ENCODE measurements at places on chromosomes 7 and 10. TPM values are rescaled to one million over a fixed set of nuclear protein-coding genes. Genes with fewer than 3 reads are reported as not detected.

The VPS37D gene
- polyA plus RNA-seq, result 5.7 TPM

The TAS2R3 gene
- polyA plus RNA-seq, result not detected

The NYAP1 gene
- polyA plus RNA-seq, result 6.0 TPM

The BAMBI gene
- polyA plus RNA-seq, result 2.8 TPM

The HACD1 gene
- polyA plus RNA-seq, result 23.9 TPM

The ASZ1 gene
- not detected for polyA plus RNA-seq

The MGAM2 gene
- 0.02 TPM for polyA plus RNA-seq

The TAS2R41 gene
- polyA plus RNA-seq, result not detected

DNA sequence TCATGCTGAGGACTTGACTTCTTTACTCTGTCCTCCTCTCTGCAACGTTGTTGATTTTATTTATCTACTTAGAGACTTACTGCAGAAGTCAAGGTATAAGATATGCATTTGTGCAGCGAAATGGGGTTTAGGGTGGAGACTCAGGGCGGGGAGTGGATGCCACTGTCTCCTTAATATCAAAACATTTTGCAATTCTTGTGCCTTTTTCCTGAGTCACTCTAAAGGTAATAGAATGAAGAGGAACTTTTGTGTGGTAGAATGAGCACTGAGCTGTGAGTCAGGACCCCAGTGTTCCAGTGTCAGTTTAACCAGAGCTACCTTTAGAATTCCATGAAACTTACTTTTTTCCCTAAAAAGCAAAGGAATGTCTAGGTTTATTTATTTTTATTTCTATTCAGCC is 78.2 kb downstream of the VTI1A start:
- no peak overlapping the region for H3K27ac ChIP-seq
- H3K27me3 ChIP-seq, result no peaks in the 10 kb centered on the region
- no peak overlapping the region for H3K4me3 ChIP-seq
- no peaks in the 10 kb centered on the region for H3K36me3 ChIP-seq

GRCh38 chr10:97713339-97713825 is at the start of gene MARVELD1:
Gene MARVELD1 (plus strand): TSS chr10:97713730. CDS start chr10:97713877, 147 bp downstream.
- H3K27me3 ChIP-seq, result no peaks in the 10 kb centered on the region
- peaks cover 19% of the 10 kb centered on the region for H3K4me1 ChIP-seq
- peak within 1 kb of the TSS; percentile 84 for H3K27ac ChIP-seq
- peaks cover 16% of the 10 kb centered on the region for H3K36me3 ChIP-seq

GRCh38 chr10:119197921-119198320 is 9.4 kb upstream of the GRK5 start:
- no peak for DNase-seq
- H3K4me1 ChIP-seq, result no peaks in the 10 kb centered on the region

- no peak for DNase-seq
- peaks cover 4% of the 10 kb centered on the region for H3K4me1 ChIP-seq
- H3K36me3 ChIP-seq, result peaks cover 21% of the 10 kb centered on the region
- H3K27me3 ChIP-seq, result no peaks in the 10 kb centered on the region
- H3K27ac ChIP-seq, result peak overlapping the region; percentile 25
- H3K4me3 ChIP-seq, result no peak overlapping the region
Measured at GRCh38 chr10:48439031-48439430, 132.6 kb downstream of the MAPK8 start.

GRCh38 chr10:36515319-36515718 is 610.1 kb upstream of the ANKRD30A start:
- H3K27me3 ChIP-seq, result no peaks in the 10 kb centered on the region
- H3K4me3 ChIP-seq, result no peak overlapping the region
- peak; percentile 47 for DNase-seq
- no peaks in the 10 kb centered on the region for H3K36me3 ChIP-seq
- H3K4me1 ChIP-seq, result peaks cover 14% of the 10 kb centered on the region

GRCh38 chr7:157402911-157403534 is 66.2 kb downstream of the DNAJB6 start:
- H3K27ac ChIP-seq, result no peak overlapping the region
- no peak overlapping the region for H3K4me3 ChIP-seq
- H3K4me1 ChIP-seq, result peaks cover 42% of the 10 kb centered on the region
- DNase-seq, result no peak
- no peaks in the 10 kb centered on the region for H3K27me3 ChIP-seq

GRCh38 chr7:2313450-2314208 is 612 bp downstream of the SNX8 start:
- H3K27me3 ChIP-seq, result no peaks in the 10 kb centered on the region
- peak overlapping the region; percentile 60 for H3K4me3 ChIP-seq
- H3K4me1 ChIP-seq, result peaks cover 3% of the 10 kb centered on the region
- no peaks in the 10 kb centered on the region for H3K36me3 ChIP-seq
- DNase-seq, result no peak

- no peak overlapping the region for H3K27ac ChIP-seq
- peaks cover 17% of the 10 kb centered on the region for H3K27me3 ChIP-seq
- DNase-seq, result no peak
Measured at GRCh38 chr10:42734536-42734935, 48.1 kb upstream of the BMS1 start.

DNA sequence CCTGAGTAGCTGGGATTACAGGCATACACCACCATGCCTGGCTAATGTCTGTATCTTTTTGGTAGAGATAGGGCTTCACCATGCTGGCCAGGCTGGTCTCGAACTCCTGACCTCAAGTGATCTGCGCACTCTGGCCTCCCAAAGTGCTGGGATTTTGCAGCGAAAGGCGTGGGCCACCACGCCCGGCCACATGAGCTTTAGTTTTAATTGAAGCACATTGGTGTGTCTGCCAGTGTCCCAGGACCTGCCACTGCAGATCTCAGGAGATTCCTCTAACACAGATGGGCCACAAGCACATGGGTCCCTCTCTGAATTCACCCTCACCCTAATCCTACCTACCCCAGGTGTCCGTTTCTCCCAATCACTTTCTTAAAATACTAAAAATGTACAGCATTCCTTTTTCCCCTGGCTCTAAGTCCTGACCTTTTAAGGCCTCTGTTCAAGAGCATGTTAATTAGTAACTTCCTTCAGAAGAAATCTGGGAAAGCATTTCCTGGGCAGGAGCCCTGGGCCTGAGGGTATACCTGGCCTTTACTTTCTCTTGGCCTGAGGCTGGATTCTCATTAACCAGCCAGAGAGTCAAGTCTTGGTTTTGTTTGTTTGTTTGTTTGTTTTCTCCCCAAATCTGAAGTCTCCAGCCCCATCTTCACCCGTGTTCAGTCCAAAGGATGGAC is 82.6 kb downstream of the PRPF18 start:
- H3K27me3 ChIP-seq, result no peaks in the 10 kb centered on the region
- H3K36me3 ChIP-seq, result peaks cover 56% of the 10 kb centered on the region
- H3K4me3 ChIP-seq, result no peak overlapping the region
- peaks cover 7% of the 10 kb centered on the region for H3K4me1 ChIP-seq
- no peak for DNase-seq

GRCh38 chr7:25151773-25152172 is 26.7 kb upstream of the CYCS start:
- no peaks in the 10 kb centered on the region for H3K4me1 ChIP-seq
- H3K27me3 ChIP-seq, result no peaks in the 10 kb centered on the region
- H3K36me3 ChIP-seq, result no peaks in the 10 kb centered on the region

DNA sequence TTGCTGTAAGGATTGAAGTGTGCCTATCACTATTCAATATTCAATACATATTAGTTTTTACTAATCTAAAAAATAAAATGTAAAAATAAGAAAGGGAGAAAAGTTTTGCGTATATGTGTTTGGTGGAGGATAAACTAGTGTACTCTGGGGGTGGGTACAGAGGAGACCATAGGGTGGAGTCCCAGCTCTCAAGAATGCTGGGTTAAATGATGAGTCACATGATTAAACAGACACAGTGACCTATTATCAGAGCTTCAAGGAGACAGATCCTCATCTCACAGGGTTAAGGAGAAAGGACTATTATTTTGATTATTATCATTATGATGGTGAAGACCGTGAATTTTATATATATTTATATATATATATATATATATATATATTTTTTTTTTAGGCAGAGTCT is 77.5 kb downstream of the AFAP1L2 start:
- no peak overlapping the region for H3K27ac ChIP-seq
- no peaks in the 10 kb centered on the region for H3K27me3 ChIP-seq
- no peak for DNase-seq
- no peaks in the 10 kb centered on the region for H3K36me3 ChIP-seq
- no peak overlapping the region for H3K4me3 ChIP-seq

DNA sequence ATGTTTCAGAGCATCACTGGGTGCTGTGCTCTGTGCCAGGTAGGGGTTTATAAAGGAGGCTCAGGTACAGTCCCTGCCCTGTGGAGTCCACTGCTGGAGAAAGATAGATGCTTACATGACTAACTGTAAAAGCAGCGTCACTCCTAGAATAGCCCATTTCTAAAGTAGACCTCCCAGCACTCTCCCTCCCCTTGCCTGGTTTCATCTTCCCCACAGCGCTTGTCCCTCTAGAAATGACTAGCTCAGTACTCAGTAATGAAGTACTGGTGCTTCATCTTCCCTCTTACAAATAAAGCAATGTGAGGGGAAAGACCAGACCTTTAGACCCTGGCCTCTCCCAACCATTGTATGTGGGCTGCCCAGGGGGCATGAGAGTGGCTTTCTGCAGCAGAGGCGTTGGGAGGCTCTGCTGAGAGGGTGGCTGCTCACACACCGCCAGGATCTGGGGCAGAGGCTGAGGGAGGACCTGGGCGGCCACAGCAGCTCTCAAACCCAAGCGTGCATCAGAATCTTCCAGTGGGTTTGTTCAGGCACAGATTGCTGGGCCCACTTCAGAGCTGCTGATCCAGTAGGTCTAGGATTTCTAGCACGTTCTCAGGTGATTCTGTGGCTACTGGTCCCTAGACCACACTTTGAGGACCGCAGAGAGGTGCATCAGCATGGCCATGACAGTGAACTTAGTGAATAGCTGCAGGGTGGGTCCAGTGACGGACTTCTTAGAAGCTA is 110.3 kb upstream of the ANLN start:
- peaks cover 32% of the 10 kb centered on the region for H3K4me1 ChIP-seq
- no peak for DNase-seq
- H3K4me3 ChIP-seq, result no peak overlapping the region
- no peaks in the 10 kb centered on the region for H3K36me3 ChIP-seq
- H3K27me3 ChIP-seq, result no peaks in the 10 kb centered on the region
- H3K27ac ChIP-seq, result no peak overlapping the region

DNA sequence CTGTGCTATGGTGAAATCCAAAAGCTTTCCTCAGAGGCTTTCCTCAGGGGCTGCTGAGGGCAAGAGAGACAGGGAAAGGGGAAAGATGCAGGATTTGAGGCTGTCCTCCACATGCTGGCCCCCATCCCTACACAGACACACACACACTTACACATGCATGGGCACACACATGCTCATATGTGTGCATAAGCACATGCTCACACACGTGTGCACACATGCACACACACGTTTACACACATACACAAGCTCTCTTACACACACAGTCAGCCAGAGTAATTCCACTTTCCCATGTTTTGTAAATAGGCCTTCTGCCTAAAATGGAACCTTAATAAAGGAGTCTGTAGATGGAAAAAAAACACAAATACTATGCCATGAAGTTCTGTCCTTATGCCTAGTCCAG is 312.9 kb downstream of the GRID1 start:
- H3K36me3 ChIP-seq, result no peaks in the 10 kb centered on the region
- no peak for DNase-seq
- no peak overlapping the region for H3K4me3 ChIP-seq
- no peaks in the 10 kb centered on the region for H3K4me1 ChIP-seq

DNA sequence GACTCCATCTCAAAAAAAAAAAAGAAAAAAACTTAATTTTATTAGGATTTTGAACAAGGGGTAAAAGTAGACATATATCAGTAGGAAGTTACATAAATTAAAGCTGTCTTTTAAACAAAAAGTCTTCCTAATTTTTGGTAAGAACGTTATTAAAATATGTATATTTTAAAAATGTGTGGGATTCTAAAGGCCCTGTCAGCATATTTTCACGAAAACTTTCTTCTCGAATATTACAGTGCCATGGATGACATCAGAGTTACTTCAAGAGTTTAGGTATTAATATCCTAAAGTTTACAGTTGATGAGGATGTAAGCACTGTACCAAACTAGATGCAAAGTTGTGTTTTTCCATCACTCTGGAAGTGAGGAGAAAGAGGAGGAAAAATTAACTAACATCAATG is 820.8 kb downstream of the PCDH15 start:
- no peaks in the 10 kb centered on the region for H3K27me3 ChIP-seq
- H3K4me1 ChIP-seq, result no peaks in the 10 kb centered on the region
- no peak overlapping the region for H3K4me3 ChIP-seq
- no peak overlapping the region for H3K27ac ChIP-seq
- no peak for DNase-seq

GRCh38 chr7:139851770-139852481 is 22.9 kb downstream of the TBXAS1 start:
- no peaks in the 10 kb centered on the region for H3K4me1 ChIP-seq
- peaks cover 6% of the 10 kb centered on the region for H3K27me3 ChIP-seq
- H3K36me3 ChIP-seq, result no peaks in the 10 kb centered on the region

GRCh38 chr10:127267442-127267841 is 71.1 kb upstream of the INSYN2A start:
- no peaks in the 10 kb centered on the region for H3K27me3 ChIP-seq
- no peaks in the 10 kb centered on the region for H3K4me1 ChIP-seq
- H3K36me3 ChIP-seq, result peaks cover 10% of the 10 kb centered on the region
- H3K4me3 ChIP-seq, result no peak overlapping the region
- DNase-seq, result no peak
